ENCODE measurements at places on chromosomes 5 and 9. TPM values are rescaled to one million over a fixed set of nuclear protein-coding genes. Genes with fewer than 3 reads are reported as not detected.
A peak's percentile ranks its signal among the peaks of the same experiment; 100 is the strongest.

- DNase-seq: no peak
Measured at GRCh38 chr9:134571326-134571931, 70.2 kb upstream of the COL5A1 start.

DNA sequence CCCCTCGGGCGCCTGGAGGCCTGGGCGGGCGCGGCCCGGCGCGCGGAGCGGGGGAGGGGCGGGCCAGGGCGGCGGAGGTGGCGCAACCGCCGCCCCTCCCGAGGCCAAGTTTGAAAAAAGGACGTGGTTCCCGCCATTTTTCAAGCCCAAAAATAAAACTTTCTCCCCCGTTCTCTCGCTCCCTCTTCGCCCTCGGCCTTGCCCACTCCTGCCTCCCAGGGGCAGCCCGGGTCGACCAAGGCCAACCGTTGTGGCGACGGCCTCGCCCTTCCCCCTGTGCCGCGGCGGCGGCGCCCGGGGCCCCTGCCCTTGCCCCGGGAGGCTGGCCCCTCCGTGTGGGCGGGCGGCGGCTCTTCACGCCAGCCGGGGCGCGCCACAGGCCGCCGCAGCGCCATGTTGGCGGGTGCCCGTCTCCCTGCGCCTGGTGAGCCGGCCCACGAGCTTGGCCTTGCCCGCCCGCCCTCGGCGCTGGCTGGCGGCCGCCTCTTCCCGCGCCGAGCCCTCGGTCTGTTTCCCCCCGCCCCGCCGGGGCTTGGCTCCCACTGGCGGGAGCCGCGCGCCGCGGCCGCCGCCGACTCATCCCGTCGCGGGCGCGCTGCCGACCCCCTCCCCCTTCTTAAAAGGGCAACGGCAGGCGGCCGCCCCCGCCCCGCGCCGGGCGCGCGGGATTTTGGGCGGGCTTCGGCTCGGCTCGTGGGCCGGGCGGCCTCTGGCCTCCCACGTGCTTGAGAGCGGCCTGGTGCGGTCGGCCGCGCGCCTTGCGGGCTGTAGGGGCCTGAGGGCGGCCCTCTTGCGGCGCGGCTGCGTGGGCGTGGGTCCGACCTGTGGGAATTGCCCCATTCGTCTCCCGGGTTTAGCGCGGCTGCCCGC, 1.3 kb downstream of the ANP32B start:
- DNase-seq: peak; percentile 77

- DNase-seq: no peak
Measured at GRCh38 chr9:132201780-132202703, 40.2 kb downstream of the NTNG2 start.

GRCh38 chr5:32810804-32811203, 99.7 kb downstream of the NPR3 start:
- no peak for DNase-seq

DNA sequence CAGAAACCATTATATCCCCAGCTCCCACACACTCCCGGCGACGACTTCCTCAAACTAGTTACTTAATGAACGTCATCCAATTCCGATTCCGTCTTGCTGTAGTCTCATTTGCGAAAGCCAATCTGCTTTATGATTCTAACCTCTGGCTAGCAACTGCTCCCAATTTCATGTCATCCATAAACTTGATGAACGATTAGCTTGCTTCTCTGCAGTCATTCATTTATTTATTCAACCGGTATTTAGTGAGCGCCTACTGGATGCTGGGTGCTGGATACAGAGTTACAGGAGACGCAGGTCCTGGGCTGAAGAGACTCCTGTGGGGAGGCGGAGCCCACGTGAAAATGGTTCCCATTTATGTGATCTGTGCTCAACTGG, 46.2 kb downstream of the TSPAN17 start:
- DNase-seq: no peak

- no peak for DNase-seq
Measured at GRCh38 chr9:2962471-2963172, 118.7 kb upstream of the PUM3 start.

GRCh38 chr9:69965416-69966145, 78.1 kb upstream of the MAMDC2 start:
- no peak for DNase-seq

GABRA1 gene
- polyA plus RNA-seq: 0.80 TPM

AQP3 gene
- polyA plus RNA-seq: 23.8 TPM

SLC36A2 gene
- 0.09 TPM for polyA plus RNA-seq

DIRAS2 gene
- 0.57 TPM for polyA plus RNA-seq
